HepG2 (cell line): ENCODE measurements at places on chromosomes 7 and 10. TPM values are rescaled to one million over a fixed set of nuclear protein-coding genes. Genes with fewer than 3 reads are reported as not detected.
A peak's percentile ranks its signal among the peaks of the same experiment; 100 is the strongest.

DNA sequence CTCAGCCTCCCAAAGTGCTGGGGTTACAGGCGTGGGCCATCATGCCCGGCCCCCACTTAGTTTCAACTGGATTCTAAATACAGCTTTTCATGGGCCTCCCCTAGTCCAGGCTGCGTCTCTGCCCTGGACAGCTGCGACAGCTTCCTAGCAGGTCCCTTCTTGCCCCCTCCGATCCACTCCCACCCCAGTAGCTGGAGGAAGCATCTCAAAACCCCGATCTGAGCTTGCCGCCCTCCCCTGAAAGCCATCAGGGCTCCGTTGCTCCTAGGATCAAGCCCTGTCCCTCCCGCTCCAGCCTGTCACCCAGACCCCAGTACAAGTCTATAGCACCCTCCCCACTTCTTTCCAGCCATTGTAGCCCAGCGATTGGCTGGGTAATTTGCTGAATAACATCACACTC is 64.5 kb downstream of the VWA2 start:
- no peaks in the 10 kb centered on the region for H3K36me3 ChIP-seq
- H3K4me1 ChIP-seq = peaks cover 5% of the 10 kb centered on the region; the same call in 1 of the 2 replicates
- no peak for DNase-seq
- peaks cover 2% of the 10 kb centered on the region for H3K27me3 ChIP-seq
- H3K4me3 ChIP-seq = no peak overlapping the region
- H3K27ac ChIP-seq = no peak overlapping the region

GRCh38 chr7:101575168-101575567 is 53.9 kb downstream of the MYL10 start:
- H3K4me1 ChIP-seq = no peaks in the 10 kb centered on the region
- no peaks in the 10 kb centered on the region for H3K27me3 ChIP-seq
- H3K27ac ChIP-seq = no peak overlapping the region
- H3K4me3 ChIP-seq = no peak overlapping the region
- no peaks in the 10 kb centered on the region for H3K36me3 ChIP-seq
- DNase-seq = no peak

DNA sequence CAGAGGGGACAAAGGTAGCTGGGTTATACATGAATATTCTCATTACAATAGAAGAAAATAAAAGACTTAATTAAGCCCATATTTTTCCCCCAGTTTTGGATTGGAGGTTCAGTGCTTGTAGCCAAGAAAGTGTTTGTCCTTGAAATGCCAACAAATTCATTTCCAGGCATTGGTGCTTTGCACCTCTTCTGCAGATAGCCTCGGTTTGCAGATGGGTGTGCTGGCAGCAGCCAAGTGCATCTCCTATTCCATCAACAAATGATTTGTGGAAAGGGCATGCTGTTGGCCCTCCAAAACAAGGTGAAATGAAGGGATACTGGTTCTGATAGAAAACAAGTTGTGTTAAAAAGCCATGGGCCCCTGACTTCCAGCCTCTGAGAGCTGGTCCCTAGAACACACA is 187.3 kb downstream of the DPY19L1 start:
- no peak for DNase-seq
- no peak overlapping the region for H3K4me3 ChIP-seq
- H3K27me3 ChIP-seq = no peaks in the 10 kb centered on the region

DNA sequence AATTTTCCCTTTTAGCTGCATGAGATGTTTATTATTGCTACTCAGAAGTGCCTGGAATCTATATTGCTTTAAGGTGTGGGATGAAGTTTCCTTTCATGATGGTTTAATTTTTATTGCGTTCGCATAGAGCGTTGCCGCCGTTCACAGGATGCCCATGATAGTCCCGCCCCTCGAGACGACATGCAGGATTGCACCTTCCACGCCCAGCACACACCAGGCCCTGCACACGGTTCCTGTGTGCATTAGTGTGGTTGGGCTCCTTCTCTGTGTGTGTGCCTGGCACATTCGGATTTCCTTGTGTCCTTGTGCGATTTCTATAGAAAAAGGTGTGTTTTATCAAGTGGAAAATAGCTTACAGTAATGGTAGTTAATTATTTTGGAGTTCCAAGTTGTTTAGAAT is 42.1 kb downstream of the MGMT start:
- no peak for DNase-seq
- H3K4me1 ChIP-seq = no peaks in the 10 kb centered on the region
- H3K27me3 ChIP-seq = no peaks in the 10 kb centered on the region
- H3K36me3 ChIP-seq = no peaks in the 10 kb centered on the region
- no peak overlapping the region for H3K27ac ChIP-seq
- no peak overlapping the region for H3K4me3 ChIP-seq

- H3K27me3 ChIP-seq = no peaks in the 10 kb centered on the region
- DNase-seq = no peak
- H3K4me3 ChIP-seq = no peak overlapping the region
- peaks cover 12% of the 10 kb centered on the region for H3K4me1 ChIP-seq
These were observed 316.9 kb upstream of the PHYHIPL start for GRCh38 chr10:58859526-58859925.

GRCh38 chr7:74306004-74306729 is 17.0 kb downstream of the CLIP2 start:
- H3K27me3 ChIP-seq = no peaks in the 10 kb centered on the region
- H3K4me1 ChIP-seq = peaks cover 11% of the 10 kb centered on the region; the same call in 1 of the 2 replicates
- 0 out of 3 replicates have a peak, but pooled peaks cover 5% of the 10 kb centered on the region for H3K36me3 ChIP-seq
- no peak overlapping the region for H3K27ac ChIP-seq
- H3K4me3 ChIP-seq = no peak overlapping the region

The GRID1 gene
- not detected in 2 replicates for total RNA-seq

The C7orf57 gene
- not detected in 2 replicates for total RNA-seq

- no peaks in the 10 kb centered on the region; the same call in 1 of the 2 replicates for H3K36me3 ChIP-seq
- H3K27me3 ChIP-seq = no peaks in the 10 kb centered on the region
- DNase-seq = peak; percentile 20
These were observed 24.4 kb downstream of the GSDME start for GRCh38 chr7:24732646-24733413.

GRCh38 chr10:102645741-102646609 is 1.7 kb downstream of the TRIM8 start:
- DNase-seq = peak; percentile 44
- peaks cover 15% of the 10 kb centered on the region for H3K36me3 ChIP-seq

- peaks cover 7% of the 10 kb centered on the region; the same call in 1 of the 2 replicates for H3K4me1 ChIP-seq
- no peak for DNase-seq
- H3K36me3 ChIP-seq = no peaks in the 10 kb centered on the region
- H3K4me3 ChIP-seq = no peak overlapping the region
- no peaks in the 10 kb centered on the region for H3K27me3 ChIP-seq
These were observed 14.6 kb downstream of the VCL start for GRCh38 chr10:74012480-74012879.

The DCLRE1C gene
- total RNA-seq = 10.3 and 11.5 TPM in 2 replicates

The ABCB1 gene
- total RNA-seq = 25.9 and 42.8 TPM in 2 replicates

DNA sequence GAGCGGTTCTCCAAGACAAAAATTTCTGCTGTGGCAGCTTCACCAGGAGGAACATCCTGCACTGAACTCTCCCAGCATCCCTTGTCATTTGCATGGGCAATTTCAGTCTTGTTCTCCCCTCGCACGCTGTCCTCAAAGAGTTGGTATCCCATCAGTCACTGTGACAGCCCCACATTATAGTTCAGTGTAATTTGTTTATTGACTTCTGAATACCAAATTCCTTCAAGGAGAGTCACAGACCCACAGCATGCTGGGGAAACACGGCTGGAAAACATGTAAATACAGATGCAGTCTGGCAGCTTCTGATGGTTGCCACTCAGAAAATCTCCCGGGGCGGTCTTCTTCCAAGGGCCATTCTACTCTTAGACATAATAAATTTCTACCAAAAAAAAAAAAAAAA is 151.0 kb upstream of the NEBL start:
- H3K27me3 ChIP-seq = no peaks in the 10 kb centered on the region; the same call in 1 of the 2 replicates
- no peak for DNase-seq
- no peak overlapping the region for H3K4me3 ChIP-seq

The TMEM139 gene
- total RNA-seq = 7.8 and 7.9 TPM in 2 replicates

GRCh38 chr10:45136256-45136655 is 135.5 kb downstream of the ZNF22 start:
- H3K27me3 ChIP-seq = no peaks in the 10 kb centered on the region
- H3K4me1 ChIP-seq = no peaks in the 10 kb centered on the region
- no peak overlapping the region for H3K27ac ChIP-seq
- no peak for DNase-seq

The SPDYE2B gene
- not detected in 2 replicates for total RNA-seq

- no peaks in the 10 kb centered on the region for H3K27me3 ChIP-seq
- no peak overlapping the region for H3K4me3 ChIP-seq
- DNase-seq = no peak
- H3K27ac ChIP-seq = no peak overlapping the region
- no peaks in the 10 kb centered on the region for H3K4me1 ChIP-seq
- no peaks in the 10 kb centered on the region for H3K36me3 ChIP-seq
These were observed 44.0 kb upstream of the CTBP2 start for GRCh38 chr10:125204400-125204799.

The ATAD1 gene
- total RNA-seq = 23.2 and 28.2 TPM in 2 replicates

DNA sequence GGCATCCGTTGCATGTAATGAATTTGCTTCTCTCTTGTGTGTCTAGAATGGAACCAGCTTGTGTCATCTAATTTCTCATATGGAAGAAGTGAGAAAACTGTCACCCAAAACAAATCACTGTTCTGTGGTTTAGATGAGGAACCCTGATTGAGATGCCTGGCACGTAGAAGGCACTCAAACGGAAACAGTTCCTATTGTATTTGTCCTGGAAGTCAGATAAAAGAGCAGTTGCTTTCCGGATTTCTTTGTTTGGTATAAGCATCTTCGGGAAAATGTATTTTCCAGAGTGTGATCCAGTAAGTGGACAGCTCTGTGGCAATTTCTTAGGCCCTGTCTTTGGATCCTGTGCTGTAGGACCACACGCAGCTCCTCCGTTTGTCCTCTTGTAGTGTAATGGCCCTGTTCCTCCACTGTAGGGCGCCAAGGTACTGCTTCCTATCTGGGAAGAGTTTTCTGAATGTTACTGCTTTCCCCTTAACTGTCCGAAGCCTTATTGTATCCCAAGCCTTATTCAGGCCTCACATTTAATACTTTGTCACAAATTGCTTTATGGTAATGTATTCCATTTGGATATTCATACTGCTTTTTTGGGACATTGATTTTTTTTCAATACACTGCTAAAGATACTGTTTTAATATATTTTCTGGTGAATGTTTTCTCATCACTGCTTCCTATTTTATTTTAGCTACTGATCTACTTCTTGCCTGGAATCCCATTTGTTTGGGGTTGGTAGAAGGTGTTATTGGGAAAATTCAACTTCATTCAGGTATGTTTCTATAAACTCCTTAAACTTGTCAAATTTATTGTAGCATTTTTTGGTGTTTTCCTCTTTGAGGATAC is 24.8 kb downstream of the INPP5F start:
- peaks cover 40% of the 10 kb centered on the region for H3K4me1 ChIP-seq
- peak; percentile 73 for DNase-seq
- H3K4me3 ChIP-seq = no peak overlapping the region
- H3K27me3 ChIP-seq = no peaks in the 10 kb centered on the region
- no peak overlapping the region for H3K27ac ChIP-seq

DNA sequence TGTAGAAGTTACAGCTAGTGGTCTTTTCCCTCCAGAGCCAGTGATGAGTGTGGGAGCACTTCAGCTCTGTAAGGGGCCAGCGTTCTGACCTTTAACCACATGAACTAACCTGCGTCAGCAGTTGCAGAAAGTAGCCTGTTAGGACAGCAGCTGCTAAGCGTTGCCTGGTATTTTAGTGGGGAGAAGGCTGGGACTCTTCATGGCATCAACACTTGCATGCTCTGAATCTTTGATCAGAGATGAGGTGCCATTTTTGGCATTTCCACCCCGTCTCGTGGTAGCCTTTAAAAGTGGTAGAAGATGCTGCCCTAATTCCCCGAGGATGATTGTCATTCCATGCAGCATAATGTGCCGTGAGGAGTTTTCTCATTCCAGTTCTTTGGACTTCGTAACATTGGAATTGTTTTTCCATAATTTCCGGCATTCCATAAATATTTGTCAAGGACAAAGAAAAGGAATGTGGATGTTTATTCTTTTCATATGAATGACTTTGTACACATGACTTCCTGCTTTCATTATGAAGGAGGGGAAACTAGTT is 92.2 kb downstream of the AVL9 start:
- no peak overlapping the region for H3K4me3 ChIP-seq
- H3K27me3 ChIP-seq = no peaks in the 10 kb centered on the region
- DNase-seq = peak; percentile 76
- H3K27ac ChIP-seq = peak overlapping the region; percentile 75
- peaks cover 39% of the 10 kb centered on the region for H3K4me1 ChIP-seq

DNA sequence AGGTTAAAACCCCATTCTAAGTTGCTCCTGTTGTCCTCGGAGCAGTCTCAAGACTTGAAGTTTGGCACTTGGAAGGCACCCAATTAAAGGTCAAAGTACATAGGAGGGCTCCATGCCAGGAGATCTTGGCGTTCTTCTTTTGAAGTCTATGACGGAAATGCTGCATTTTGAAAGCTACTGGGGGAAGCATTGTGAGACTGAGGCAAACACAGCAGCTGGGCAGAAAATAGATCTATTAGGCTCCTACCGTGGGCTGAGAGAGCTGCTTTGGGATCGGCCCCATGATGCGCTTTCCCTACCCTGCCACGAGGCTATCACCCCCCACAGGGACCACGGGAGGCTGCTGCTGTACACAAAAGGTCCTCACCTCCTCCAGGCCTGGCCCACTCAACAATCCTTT is 20.0 kb downstream of the KIAA1549 start:
- no peak overlapping the region for H3K27ac ChIP-seq
- H3K27me3 ChIP-seq = no peaks in the 10 kb centered on the region
- H3K4me1 ChIP-seq = peaks cover 8% of the 10 kb centered on the region
- no peak overlapping the region for H3K4me3 ChIP-seq
- no peak for DNase-seq
- no peaks in the 10 kb centered on the region for H3K36me3 ChIP-seq

- H3K4me1 ChIP-seq = peaks cover 27% of the 10 kb centered on the region
- H3K4me3 ChIP-seq = peak overlapping the region; percentile 34; the same call in 1 of the 2 replicates
- no peaks in the 10 kb centered on the region for H3K36me3 ChIP-seq
- peak overlapping the region; percentile 68 for H3K27ac ChIP-seq
- no peaks in the 10 kb centered on the region for H3K27me3 ChIP-seq
These were observed 33.1 kb upstream of the ANK3 start for GRCh38 chr10:60422809-60423208.

DNA sequence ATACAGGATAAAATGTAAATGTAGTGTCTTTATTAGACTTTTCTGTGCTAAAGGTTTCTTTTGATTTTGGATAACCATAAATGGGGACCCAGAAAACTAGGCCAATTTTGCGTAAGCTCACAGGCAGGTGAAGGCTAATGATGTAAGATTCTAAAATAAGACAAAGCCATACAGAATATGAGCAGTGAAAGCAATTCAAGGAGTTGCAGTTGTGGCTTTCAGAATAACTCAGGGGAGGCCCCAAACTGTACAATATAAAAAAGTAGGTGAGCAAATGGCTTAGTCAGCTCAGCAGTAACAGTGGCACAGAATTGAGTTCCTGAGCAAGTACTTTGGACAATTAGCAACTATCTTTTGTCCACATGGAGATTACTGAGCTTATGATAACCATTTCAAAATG is 81.7 kb upstream of the NRP1 start:
- H3K27me3 ChIP-seq = no peaks in the 10 kb centered on the region
- no peak for DNase-seq
- no peak overlapping the region for H3K27ac ChIP-seq
- no peak overlapping the region for H3K4me3 ChIP-seq

DNA sequence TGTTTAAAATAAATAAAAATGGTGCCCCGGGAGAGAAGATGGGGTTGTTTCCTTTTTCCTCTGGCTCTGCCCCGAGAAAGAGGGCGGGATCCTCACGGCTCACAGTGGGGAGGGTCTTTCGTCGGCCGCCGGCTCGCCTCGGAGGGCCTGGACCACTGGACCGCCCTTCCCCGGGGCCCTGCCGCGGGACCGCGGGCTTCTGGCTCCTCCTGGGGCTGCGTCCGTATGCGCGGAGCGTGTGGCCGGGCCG is 3.5 kb upstream of the IGF2BP3 start:
- peaks cover 25% of the 10 kb centered on the region for H3K4me1 ChIP-seq
- H3K36me3 ChIP-seq = no peaks in the 10 kb centered on the region
- H3K4me3 ChIP-seq = peak overlapping the region; percentile 86
- no peaks in the 10 kb centered on the region; the same call in 2 of the 3 replicates for H3K27me3 ChIP-seq
- H3K27ac ChIP-seq = peak overlapping the region; percentile 96

- H3K4me3 ChIP-seq = no peak overlapping the region
- no peaks in the 10 kb centered on the region for H3K4me1 ChIP-seq
- H3K36me3 ChIP-seq = peaks cover 93% of the 10 kb centered on the region
These were observed 137.9 kb upstream of the PPIF start for GRCh38 chr10:79209340-79209739.

The EIF4EBP2 gene
- total RNA-seq = 22.0 and 38.0 TPM in 2 replicates
